Stimulated activated CD8-positive, alpha-beta memory T cell treated with anti-CD3 and anti-CD28 coated beads, Interleukin-4, amount 100 ng/mL, for 1 hour (primary cell): ENCODE measurements at places on chromosomes 1 and 21.

DNA sequence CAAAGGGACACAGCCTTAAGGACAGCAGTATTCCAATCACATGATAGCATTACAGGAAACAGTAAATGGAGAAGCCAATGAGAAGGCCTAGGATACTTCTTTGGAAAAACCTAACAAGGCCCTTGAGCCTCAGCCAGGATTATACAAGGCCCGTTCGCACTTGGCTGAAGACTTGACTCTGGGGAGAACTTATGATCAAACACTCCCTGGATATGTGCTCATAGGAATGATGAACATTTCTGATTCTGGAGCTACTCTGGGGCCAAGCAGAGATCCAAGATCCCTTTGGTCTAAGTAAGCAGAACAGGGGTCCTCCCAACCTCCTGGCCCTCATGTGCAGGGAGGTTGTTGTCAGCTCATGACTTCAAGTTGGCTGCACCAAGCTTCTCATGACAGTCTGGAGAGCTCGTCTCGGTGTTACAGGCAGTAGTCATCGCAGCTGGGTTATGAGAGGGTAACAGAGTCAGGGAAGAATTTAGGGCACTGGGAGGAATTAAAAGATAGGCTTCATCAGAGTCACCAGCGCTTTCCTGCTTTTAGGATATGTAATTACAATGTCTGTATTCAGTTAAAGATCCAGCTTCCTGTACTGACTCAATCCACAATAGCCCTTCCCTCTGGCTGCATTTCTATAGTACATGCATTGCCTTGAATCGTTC, 92.5 kb upstream of the IRF2BP2 start:
- no peak for DNase-seq

DNA sequence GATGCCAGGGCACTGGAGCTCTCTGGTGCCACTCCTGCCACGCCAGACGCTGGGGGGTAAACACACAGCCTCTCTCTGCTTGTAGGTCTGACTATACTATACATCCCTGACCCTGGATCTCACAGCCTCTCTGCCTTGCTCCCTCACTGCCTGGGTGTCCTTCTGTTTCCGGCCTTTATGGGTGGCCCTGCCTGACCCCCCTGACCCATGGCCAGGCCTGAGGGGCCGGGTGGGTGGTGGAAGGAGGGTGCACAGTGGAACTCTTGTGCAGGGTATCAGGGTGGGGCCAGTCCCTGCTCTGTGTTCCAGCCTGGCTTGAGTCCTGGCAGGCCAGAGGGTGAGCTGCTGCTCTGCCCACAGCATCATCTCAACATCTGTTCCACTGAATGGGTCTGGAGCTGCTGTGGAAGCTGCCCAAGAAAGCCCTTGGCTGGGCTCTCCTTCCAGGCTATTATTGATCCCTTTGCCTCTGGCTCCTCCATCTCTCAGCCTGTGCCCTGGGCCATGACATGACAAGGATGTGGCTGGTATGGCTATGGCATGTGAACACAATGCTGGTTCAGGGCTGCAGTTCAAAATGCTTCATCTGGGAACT, 17.2 kb upstream of the SYNC start:
- no peak for DNase-seq

GRCh38 chr1:94599095-94599813, 57.7 kb upstream of the F3 start:
- no peak for DNase-seq

DNA sequence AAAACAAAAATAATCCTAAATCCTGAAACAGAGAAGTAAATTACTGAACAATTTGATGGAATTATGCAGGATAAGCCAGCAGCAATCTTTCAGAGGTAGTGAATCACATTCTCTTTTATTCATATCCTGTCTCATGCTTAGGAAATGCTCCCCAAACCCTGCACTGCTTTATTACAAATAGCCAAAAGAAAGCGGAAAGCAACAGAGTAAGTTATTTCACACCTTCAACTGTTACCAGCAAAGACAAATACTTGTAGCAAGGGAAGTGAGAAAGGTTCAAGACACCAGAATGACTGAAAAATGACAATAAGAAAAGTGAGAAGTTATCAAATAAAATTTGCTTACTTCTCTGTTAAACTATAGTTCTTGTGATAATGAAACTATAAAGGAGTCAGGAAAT, 6.2 kb downstream of the ZRANB2 start:
- DNase-seq: no peak

- DNase-seq: no peak
These were observed 78.5 kb downstream of the ARHGEF10L start for GRCh38 chr1:17617787-17618557.

DNA sequence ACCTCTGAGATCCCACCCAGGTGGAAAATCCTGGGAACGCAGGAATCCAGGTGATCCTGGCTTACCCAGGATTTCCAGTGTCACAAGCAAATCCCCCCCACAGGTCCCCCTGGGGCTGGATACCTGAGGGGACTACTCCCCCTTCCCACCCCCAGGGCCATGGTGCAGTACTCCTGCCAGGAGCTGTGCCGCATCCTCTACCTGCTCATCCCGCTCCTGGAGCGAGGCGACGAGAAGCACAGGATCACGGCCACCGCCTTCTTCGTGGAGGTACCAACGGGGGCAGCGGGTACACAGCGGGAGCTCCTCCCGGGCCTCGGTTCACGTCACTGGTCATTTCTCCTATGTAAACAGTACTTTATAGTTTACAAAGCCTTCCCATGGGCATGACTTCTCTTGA, 20.4 kb upstream of the TTC4 start:
- DNase-seq: no peak

- no peak for DNase-seq
These were observed 343.4 kb downstream of the PLPP3 start for GRCh38 chr1:56235909-56236510.

- DNase-seq: no peak
These were observed 446.8 kb downstream of the COL11A1 start for GRCh38 chr1:102661481-102661880.

DNA sequence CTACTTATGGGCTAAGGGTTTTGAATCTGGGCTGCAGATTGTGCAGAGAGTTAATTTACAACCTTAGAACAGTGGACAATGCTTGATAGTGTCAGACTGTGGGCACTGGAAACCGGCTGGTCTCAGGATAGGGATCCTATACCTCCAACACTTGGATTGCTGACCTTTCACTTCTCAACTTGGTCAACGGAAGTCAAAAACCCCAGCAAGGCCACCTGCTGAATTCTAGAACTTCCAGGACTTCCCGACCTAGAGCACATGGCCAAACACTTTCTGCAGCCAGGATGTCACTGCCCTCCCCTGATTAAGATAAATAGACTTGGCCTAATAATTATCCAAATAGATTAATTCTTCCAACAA, 336 bp upstream of the DENND2D start:
- no peak for DNase-seq

DNA sequence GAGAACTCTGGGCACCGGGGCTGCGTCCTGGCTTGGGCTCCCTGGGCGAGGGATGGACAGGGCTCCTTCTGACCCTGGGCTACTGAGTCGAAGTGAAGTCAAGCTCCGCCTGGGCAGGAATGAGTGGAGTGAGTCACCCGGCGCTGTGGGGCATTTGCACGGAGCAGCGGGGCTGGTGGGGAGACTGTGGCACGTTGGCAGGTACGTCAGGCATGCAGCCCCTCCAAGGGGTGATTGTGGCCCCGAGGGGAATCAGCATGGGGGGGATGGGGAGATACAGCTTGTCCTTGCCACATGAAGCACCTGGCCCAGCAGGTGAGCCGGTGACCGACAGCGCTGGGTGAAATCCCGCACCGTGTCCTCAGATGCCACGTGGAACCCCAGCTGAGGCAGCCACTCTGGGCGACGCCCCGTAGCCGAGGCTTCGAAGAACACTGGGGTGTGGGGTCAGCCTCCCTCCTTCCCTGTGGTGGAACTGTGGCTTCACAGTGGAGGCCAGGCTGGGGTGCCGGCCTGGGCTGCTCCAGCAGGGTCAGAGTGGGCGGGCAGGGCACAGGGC, 62.3 kb downstream of the COL18A1 start:
- no peak for DNase-seq

DNA sequence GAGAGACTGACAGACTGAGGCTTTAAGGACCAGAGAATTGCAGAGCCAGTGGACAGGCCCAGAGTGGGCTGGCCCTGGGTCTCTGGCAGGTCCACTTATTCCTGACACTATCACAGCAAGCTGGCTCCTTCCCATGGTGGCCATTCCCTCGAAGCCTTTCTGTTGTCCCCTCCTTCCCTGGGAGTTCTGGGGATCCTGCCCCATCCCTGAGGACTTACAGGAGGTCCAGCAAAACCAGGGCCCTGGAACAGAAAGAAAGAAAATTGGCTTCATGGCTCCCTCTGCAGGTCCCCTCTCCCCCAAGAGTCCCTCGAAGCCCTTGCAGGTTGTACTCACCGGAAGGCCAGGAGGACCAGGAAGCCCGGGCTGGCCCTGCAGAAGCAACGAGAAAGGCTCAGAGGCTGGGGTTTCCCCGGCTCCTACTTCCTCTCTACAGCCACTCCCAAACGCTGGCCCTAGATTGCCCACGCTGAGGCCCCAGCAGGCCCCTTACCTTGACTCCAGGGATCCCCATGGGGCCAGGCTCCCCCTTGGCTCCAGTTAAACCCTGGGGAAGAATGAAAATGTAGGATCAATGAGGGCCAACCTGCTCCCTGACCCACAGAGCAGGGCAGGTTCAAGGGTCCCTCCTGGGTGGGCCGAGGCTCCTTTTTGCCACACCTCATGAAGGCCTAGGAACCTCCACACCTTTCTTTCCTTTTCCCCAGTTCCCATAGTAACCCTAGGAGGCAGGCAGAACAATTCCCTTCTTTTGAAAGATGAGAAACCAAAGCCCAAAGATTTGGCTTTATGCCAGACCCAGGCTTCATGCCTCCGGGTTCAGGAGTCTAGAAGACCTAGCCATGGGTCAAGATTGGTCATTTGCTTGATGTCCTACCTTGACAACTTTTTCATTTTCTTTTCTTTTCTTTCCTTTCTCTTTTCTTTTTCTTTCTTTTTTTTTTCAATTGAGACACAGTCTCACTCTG, 4.6 kb downstream of the COL9A2 start:
- no peak for DNase-seq

- DNase-seq: no peak
These were observed 69.8 kb upstream of the DIRAS3 start for GRCh38 chr1:68120136-68120791.

DNA sequence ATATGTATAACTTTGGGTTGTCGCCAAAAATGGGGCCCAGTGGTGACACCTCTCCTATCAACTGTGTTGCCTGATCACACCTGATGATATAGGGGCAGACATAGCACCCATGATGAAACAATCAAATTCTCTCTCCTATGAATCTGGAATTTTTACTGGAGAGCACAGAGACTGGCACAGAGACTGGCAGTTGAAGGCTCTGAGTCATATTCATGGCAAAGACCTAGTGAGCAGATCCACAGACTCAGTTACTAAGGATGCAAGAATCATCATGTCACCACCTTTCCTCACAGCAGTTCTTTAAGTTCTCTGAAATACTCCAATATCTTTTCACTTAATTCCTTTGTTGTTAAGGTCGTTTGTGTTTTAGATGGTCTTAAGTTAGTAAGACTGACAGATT, 60.0 kb downstream of the APCS start:
- DNase-seq: no peak

DNA sequence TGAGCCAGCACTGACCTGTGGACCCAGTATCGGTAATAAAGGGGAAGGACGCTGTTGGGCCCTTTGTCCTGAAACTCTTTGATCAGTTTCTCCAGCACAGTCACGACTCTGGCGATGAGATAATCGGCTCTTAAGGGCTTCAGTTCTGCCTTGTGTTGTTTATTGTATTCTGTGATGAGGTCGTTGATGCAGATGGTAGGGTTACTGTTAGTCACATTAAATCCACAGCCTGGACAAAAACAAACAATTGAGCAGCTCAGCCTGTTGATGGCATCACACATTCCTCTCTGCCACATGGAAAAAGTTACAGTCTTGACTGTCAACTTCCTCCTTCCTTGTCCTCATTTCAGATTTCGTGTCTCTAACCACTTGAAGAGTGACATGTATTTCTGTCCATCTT, 57.6 kb downstream of the SIM2 start:
- DNase-seq: no peak

- DNase-seq: no peak
These were observed 320.1 kb downstream of the LMX1A start for GRCh38 chr1:165036403-165036802.

DNA sequence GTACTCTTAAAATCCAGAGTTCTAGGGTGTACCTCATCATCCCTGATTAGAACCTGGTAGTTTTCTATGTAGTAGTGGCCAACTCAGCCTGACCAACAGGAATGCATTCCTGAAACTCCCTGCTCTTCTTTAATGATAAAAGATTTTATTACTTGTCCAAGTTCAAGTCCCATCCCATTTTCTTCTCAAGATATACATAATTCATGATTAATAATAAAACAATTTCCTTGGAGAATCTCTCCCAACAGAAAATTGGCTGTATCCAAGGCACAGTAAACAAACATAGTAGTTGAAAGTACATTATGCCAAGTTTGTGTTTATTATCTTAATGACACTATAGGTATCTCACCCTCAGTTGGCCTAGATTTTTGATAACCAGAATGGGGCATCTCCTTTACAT, 714.1 kb upstream of the ADAMTS5 start:
- no peak for DNase-seq

DNA sequence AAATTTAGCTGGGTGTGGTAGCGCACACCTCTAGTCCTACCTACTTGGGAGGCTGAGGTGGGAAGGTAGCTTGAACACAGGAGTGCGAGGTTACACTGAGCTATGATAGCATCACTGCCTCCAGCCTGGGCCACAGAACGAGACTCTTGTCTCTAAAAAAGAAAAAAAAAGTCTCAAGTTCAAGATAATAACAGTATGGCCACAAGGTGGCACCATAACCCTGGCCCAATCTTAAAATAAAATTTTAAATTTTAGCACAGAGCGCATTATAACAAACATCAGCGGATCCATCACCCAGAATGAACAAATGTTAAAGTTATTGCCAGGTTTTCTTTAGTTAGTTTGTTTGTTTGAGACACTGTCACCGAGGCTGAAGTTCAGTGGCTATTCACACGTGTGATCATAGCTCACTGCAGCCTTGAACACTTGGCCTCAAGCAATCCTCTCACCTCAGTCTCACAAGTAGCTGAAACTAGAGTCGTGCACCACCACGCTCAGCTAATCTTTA, 2.9 kb upstream of the HTR6 start:
- DNase-seq: no peak

DNA sequence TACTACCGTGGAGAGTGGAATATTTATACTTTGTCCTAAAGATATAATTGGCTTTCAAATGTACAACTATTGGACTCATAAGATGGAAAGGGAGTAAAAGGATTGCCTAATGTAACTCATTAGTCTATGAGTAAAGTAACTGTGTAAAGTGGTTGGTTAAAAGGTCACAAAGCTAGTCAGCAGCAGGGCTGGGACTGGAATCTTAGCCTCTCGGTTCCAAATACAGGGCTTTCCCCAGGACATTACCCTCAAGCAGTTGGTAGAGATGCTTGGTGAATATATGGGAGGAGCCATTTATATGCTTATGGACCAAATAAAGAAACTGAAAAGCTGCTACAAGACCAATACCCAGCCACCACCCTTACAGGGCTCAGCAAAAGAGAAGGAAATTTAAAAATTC, 283.7 kb downstream of the HLX start:
- no peak for DNase-seq

DNA sequence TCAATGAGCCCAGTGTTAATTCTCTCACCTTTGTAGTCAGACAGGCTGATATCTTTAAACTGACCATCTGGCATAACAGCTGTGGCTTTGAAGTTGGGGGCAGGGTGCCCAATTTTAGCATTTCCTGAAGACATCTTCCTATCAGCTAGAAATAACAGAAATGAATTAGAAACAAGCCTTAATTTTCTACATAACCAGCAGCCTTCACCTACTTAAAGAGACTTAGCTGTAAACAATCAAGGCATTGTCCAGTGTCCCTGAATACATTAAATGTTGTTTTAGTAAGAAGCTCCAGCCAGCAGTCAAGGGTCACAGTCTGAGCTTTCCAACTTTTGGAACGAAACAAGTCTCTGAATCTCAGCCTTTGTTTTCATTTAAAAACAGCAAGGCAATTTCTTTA, 2.8 kb downstream of the PRDX1 start:
- no peak for DNase-seq
